ENCODE measurements at places on chromosomes 2 and 18. TPM values are rescaled to one million over a fixed set of nuclear protein-coding genes. Genes with fewer than 3 reads are reported as not detected.

Gene HMSD
- total RNA-seq = not detected

DNA sequence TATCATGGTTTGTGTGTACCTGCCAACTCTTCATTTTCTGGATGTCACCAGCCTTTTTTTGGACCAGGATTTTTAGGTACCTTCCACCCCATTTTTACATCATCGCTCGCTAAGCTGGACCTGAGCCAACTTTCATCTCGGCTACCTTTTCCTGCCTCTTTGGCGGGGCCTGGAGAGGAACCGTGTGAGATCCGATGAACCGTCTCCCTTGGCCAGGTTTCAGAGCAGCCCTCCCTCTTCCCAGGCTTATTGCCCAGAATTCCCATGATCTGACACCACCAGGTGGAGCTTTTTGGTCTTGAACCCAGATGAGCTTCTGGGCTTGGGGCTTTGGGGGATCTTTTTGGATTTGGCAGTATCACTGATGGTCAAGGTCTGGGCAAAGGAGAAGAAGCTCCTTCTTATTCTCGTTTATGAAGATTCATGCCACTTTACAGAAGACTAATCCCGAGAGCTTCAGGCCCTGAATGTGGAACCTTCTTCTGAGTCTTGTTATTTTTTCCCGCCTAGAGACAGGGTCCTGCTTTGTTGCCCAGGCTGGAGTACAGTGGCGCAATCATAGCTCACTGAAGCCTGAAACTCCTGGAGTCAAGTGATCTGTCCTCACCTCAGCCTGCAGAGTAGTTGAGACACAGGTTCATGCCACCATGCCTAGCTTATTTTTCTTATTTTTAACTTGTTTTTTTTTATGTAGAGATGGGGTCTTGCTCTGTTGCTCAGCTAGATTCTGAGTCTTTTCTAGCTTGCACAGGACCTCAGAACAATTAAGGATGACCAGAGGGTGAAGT is 50.4 kb downstream of the GATA6 start:
- H3K27me3 ChIP-seq = no peaks in the 10 kb centered on the region
- H3K4me1 ChIP-seq = peaks cover 16% of the 10 kb centered on the region
- no peak overlapping the region for H3K4me3 ChIP-seq
- H3K36me3 ChIP-seq = no peaks in the 10 kb centered on the region
- DNase-seq = no peak

DNA sequence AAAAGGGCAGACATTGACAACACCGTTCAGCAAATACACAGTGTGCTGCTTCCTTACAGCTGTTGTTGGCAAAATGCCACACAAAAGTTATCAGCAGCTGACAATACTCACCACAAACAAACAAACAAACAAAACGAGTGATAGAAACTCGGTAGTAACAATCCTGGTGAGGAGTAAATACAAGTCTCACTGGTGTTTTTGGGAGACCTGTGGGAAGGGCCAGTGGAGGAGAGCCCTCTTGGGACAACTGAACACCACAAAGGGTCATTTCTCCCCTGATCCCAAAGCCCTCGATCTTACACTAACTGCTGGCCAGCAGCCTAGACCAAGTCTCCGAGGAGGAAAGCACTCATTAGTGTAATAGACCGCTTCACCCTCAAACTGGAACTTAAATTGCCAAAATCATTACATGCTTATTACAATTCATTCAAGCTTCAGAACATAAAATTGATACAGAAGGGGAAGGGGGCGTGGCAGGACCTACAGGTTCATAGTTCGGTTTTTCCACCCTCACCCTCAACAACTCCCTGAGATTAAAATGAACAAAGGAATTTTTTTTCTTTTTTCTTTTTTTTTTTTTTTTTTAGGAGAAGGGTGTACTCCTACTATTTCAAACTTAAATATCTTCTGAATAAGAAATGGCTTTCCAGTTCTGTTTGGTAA is 5.0 kb downstream of the AP1S3 start:
- DNase-seq = no peak
- no peaks in the 10 kb centered on the region for H3K27me3 ChIP-seq
- no peak overlapping the region for H3K27ac ChIP-seq
- no peak overlapping the region for H3K4me3 ChIP-seq
- H3K36me3 ChIP-seq = no peaks in the 10 kb centered on the region

GRCh38 chr2:190804182-190804795 is 76.3 kb upstream of the GLS start:
- no peaks in the 10 kb centered on the region for H3K27me3 ChIP-seq
- no peak for DNase-seq
- no peak overlapping the region for H3K27ac ChIP-seq
- H3K4me1 ChIP-seq = no peaks in the 10 kb centered on the region

Gene CUL3
- 115 TPM for total RNA-seq

Gene NT5DC4
- not detected for total RNA-seq

Gene RNF152
- 1.3 TPM for total RNA-seq

Gene MOGAT1
- not detected for total RNA-seq

- H3K27me3 ChIP-seq = no peaks in the 10 kb centered on the region
- no peak overlapping the region for H3K27ac ChIP-seq
- no peak overlapping the region for H3K4me3 ChIP-seq
These were observed 135.2 kb upstream of the NT5C1B start for GRCh38 chr2:18724371-18725145.

Gene TMEM247
- not detected for total RNA-seq

GRCh38 chr18:12291690-12292089 is 16.4 kb upstream of the TUBB6 start:
- no peak overlapping the region for H3K4me3 ChIP-seq
- no peak overlapping the region for H3K27ac ChIP-seq
- DNase-seq = no peak
- peaks cover 11% of the 10 kb centered on the region for H3K27me3 ChIP-seq
- no peaks in the 10 kb centered on the region for H3K36me3 ChIP-seq
- H3K4me1 ChIP-seq = peaks cover 3% of the 10 kb centered on the region

GRCh38 chr2:238339814-238340213 is 19.5 kb downstream of the TRAF3IP1 start:
- H3K36me3 ChIP-seq = no peaks in the 10 kb centered on the region
- no peaks in the 10 kb centered on the region for H3K27me3 ChIP-seq
- DNase-seq = peak; percentile 23
- H3K4me1 ChIP-seq = peaks cover 5% of the 10 kb centered on the region
- no peak overlapping the region for H3K27ac ChIP-seq

DNA sequence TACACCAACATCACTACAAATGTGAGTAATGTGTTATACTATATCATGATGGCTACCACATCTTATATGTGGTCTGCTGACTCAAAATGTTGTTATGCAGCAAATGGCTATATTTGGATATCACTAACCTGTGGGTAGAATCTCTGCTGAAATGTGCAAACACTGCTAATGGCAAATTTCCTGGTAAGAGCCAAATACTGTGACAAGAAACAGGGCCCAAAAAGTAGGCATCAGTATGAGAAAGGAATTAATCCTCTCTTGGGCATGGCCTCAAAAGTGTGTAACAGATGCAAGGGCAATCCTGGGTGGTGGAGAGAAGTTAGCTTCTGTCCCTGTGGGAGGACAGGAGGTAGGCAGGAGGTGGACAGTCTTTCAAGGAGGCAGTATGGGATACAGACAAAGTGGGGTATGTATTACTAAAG is 13.3 kb downstream of the ATF2 start:
- no peaks in the 10 kb centered on the region for H3K27me3 ChIP-seq
- H3K4me1 ChIP-seq = no peaks in the 10 kb centered on the region
- peaks cover 2% of the 10 kb centered on the region for H3K36me3 ChIP-seq
- H3K4me3 ChIP-seq = no peak overlapping the region

GRCh38 chr2:228644199-228644598 is 462.7 kb upstream of the SPHKAP start:
- no peak overlapping the region for H3K27ac ChIP-seq
- H3K4me3 ChIP-seq = no peak overlapping the region
- DNase-seq = no peak
- no peaks in the 10 kb centered on the region for H3K27me3 ChIP-seq

Gene ARHGAP15
- total RNA-seq = 168 TPM

Gene SPTBN1
- total RNA-seq = 68.3 TPM

Gene B3GNT7
- 87.5 TPM for total RNA-seq

Gene GALNT14
- total RNA-seq = not detected

- peaks cover 2% of the 10 kb centered on the region for H3K27me3 ChIP-seq
- peak overlapping the region; percentile 8 for H3K27ac ChIP-seq
- H3K36me3 ChIP-seq = no peaks in the 10 kb centered on the region
- H3K4me3 ChIP-seq = peak overlapping the region; percentile 25
These were observed 641 bp downstream of the MAPRE3 start for GRCh38 chr2:26970928-26971627.

Gene BOLL
- total RNA-seq = not detected

Gene CCBE1
- total RNA-seq = not detected

DNA sequence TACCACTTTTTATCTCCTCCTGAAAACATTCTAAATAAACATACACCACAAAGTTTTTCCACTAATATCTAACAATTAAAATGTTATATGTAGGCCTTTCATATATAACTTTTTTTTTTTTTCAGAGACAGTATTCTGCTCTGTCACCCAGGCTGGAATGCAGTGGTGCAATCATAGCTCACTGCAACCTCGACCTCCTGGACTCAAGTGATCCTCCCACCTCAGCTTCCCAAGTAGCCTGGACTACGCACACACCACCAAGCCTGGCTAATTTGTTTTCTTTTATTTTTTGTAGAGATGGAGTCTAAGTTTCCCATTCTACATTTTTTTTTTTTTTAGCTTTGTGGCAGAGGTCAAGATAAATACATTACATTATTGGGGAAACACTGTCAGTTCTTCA is 1612.6 kb upstream of the NXPH2 start:
- no peaks in the 10 kb centered on the region for H3K4me1 ChIP-seq
- no peaks in the 10 kb centered on the region for H3K27me3 ChIP-seq
- DNase-seq = no peak

All from natural killer cell (primary cell).